GM03348 (cell line): ENCODE measurements at places on chromosomes 11 and 22.

DNA sequence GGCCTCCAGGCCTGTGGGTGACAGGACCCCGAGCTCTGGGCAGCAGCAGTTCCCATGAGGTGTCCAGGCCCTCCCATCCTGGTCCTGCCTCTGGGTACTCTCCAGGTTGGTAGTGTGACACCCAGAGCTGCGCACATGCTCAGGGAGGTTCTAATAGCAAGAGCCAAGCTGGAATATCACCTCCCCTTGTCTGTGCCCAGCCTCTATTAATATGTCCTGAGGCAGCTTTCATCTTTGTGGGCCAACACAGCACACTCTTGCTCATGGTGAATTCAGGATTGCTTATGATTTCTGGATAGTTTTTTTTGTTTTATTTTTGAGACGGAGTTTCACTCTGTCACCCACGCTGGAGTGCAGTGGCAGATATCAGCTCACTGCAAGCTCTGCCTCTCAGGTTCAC is 3.3 kb downstream of the P2RX6 start:
- DNase-seq = no peak

GRCh38 chr11:45470151-45470793 is 184.1 kb upstream of the SYT13 start:
- DNase-seq = peak; percentile 38

DNA sequence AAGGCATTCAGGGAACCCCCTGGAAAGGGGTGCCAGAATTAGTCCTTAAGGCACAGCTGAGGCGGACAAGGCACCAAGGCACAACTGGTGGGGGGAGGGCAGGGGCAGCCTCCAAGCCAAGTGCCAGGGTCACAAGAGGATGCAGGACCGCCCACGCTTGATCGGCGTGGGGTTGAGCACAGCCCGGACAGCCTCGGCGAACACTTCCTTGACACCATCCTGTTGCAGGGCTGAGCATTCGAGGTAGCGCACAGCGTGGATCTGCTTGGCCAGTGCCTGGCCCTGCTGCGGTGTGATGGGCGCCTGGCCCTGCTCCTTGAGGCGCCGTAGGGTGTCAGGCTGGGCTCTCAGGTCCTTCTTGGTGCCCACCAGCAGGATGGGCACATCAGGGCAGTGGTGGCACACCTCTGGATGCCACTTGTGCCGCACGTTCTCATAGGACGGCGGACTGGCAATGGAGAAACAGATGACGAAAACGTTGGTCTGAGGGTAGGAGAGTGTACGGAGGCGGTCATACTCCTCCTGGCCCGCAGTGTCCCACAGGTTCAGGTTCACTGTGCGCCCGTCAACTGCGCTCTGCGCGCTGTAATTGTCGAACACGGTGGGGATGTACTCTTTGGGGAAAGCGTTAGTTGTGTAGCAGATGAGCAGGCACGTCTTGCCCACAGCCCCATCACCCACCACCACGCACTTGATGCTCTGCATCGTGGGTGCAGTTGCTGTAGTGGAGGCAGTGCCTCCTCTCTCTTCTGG is 13.1 kb downstream of the RHOG start:
- DNase-seq = no peak

GRCh38 chr11:65422633-65423515 is at the start of gene NEAT1:
TSS of gene NEAT1 (plus strand) at chr11:65422798.
- DNase-seq = peak; percentile 84

DNA sequence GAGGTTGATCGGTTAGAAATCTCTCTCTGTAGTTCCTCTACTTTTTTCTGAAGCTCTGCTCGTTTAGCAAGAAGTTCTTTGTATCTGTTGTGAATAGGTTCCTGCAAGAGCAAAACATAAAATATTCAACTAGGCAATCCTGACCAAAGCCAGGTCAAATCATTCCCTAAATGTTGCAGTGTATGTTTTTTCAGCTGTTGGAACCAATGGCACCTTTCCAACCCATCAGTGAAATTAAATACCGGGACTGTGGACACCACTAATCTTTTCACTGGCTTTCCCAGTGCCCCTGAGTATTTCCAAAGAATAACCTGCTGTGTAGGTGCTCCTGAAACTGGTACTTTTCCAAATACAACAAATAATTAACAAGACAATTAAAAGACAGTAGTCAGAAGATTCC is 45.1 kb downstream of the CEP57 start:
- DNase-seq = no peak

DNA sequence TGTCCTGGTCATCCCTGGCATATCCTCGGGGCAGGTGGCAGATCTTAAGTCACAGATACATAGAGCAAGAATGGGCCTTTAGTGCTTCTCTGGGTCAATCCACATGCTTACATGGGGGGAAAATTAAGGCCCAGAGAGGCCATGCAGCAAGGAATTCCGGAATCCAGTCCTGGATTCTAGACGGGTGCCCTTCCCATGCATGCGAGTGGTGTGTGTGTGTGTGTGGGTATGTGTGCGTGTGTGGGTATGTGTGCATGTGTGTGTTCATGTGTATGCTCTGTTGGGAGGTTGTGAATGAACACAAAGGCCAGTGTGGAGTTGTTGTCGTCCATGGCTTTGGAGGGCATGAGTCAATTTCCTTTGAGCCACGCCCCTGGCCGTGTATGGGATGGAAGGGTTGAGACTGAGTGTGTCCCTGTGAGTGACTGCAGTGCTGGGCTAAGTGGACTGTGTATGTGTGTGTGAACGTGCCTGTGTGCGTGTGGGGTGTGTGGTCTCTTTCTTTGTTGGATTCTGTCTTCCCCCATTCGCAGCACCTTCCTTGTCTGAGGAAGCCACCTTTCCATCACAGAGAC is 33.4 kb upstream of the EIF3D start:
- peak; percentile 69 for DNase-seq

DNA sequence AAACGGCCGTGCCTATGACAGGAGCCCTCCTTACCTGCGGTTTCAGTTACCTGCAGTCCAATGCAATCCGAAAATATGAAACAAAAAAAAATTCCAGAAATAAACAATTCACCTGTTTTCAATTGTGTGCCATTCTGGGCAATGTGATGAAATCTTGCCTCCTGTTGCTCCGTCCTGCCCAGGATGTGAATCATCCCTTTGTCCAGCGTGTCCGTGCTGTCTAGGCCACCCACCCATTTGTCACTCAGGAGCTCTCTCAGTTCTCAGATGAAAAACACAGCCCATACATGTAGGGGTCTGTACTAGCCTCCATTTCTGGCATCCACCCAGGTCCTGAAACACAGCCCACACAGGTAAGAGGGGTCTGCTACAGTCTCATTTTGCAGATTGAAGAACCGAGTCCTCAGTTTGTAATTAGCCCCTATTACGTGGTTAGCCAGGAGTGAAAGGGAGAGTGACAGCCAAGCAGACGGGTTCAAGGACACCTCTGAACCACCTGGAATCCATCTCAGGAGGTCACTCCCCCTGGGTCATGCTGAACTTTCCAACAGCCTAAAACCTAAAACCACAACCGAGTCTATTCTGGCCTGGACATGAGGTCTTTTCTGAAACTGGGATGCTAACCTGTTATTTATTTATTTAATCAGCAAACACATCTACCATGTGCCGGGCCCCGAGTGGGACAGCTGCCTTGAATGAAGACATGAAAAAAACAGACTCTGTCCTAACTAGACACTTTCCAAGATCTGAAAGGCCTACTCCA is 317.2 kb downstream of the SHANK2 start:
- no peak for DNase-seq

- DNase-seq = no peak
Observed at GRCh38 chr11:112274007-112274783, 13.5 kb upstream of the PLET1 start.

DNA sequence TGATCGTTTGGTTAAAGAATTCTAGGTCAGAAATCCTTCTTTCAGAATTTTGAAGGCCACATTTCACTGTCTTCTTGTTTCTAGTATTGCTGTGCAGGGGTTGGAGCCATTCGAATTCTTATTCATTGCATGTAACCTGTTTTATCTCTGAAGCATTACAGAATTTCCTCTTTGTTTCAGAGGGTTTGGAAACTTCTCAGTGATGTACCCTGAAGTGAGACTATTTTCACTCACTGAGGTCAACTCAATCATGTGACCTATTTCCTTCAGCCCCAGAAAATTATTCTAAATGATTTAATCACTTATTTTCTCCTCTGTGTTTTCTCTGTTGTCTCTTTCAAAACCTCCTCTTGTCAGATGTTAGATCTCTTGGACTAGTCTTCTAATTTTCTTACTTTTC is 147.8 kb downstream of the ENTHD1 start:
- no peak for DNase-seq

GRCh38 chr11:40514124-40514523 is 945.3 kb downstream of the LRRC4C start:
- DNase-seq = no peak

DNA sequence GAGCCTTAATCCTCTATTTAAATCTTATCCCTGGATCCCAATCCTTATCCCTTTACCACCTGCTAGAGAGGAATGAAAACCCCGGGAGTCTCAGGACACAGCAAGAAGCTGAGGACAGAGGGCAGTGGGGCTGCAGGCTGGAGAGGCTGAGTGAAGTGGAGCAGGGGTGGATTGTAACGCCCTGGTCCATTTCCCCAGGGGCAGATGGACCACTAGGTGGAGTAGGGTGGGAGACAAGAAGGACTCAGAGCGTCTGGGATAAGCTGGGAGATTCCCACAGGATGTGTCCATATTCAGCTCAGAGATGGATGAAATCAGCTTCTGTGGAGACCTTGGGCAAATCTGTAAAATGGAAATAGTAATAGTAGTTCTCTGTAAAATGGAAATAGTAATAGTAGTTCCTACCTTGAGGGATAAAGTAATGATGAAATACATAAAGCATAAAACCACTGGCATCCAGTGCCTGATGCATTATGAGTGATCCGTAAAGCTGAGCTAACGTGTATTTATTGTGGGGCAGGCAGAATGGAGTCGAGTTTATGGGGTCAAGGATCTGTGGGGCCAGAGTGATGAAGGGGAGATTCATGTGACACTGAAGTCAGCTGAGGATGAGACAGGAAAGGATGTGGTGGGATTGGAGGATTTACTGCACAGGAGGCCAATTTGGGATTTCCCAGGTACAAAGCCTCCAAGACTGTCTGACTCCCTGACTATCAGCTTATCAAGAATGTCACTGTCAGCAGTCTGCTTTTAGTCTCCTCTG is 1.9 kb upstream of the ROBO4 start:
- DNase-seq = peak; percentile 2

GRCh38 chr11:100546714-100547113 is 140.4 kb upstream of the ARHGAP42 start:
- DNase-seq = no peak

DNA sequence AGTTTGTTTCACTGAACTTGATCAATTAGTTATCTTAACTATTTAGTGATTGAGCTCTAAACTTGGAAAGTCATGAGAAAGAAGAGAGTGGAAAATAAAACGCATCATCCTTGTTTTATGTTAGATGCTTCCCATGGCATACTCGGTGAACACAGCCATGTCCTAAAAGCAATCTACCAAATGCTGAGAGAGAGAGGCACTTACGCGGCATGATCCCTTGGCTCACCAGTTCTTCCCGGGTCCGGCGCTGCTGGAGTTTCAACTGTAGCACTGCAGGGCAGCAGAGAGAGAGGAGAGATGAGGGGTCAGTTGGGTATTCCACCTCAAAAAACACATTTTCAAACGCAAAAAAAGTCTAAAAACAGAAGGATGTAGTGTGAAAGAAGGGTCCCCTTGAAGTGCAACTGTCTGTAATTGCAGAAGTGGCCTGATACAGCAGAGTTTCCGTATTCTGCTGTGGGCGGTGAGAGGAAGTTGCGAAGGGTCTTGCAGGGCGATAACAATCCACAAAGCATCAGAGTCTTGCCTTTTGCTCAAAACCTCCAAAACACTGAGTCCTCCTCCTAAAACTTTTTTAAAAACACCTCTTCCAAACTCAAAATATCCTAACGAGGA is 92.7 kb downstream of the SGSM3 start:
- no peak for DNase-seq

DNA sequence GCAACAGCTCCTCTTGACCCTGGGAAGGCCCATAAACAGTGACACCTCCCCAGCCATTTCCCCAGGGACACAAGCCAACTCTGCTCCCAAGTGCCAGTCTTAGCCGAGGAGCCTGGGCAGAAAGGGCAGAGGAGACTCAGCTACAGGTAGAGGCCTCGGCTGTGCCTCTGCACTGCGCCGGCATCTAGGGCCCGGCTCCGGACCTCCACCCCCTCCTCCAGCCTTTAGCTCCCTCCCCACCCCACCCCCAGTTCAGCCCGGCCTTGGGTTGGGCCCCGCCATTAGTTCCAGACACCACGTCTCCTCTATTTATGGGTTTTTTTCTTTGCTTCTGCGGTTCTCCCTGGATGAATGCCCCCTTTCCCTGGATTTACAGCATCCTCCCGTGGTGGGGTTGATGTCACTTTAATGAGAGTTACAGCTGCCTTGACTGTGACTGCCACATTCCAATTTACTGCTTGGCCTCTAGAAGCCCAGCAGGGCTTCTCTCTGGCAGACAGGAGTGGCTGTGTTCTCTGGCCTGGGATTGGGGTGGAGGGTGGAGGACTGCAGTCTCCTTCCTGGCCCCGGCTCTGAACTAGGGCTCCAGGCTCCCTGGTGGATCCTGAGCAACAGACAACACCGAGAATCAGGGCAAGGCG is 13.5 kb upstream of the OAF start:
- DNase-seq = peak; percentile 53

DNA sequence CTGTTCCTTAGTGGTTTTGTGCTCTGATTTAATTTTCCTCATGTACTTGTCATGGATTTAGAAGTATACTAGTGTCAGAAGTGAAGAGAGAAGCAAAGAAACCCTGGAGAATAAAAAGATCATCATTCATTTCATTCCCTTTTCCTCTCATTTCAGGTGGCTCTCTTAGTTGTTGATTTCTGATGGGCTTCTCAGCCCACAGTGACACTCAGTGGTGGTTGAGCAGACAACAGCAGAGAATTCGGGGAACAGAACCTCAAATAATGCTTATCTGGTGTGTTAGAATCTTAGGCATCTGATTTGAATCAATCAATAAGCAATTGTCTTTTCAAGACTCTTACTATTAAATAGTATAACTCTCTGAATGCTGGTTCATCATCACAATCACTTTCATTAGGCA is 1289.4 kb downstream of the FAM181B start:
- DNase-seq = no peak

DNA sequence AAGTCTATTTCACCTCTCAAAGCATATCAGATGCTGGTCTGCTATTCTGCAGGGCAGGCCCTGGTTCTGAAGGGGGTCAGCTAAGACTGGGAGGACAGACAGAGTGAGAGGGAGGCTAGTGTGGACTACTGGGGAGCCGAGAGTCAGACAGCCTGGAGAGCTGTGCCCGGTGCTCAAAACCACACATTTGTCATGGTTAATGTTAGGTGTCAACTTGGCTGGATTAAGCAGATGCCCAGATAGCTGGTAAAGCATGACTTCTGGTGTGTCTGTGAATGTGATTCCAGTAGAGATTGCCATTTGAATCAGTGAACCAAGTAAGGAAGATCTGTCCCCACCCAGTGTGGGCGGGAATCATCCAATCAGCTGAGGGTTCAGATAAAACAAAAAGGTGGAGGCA is 102.6 kb downstream of the SNX19 start:
- no peak for DNase-seq

DNA sequence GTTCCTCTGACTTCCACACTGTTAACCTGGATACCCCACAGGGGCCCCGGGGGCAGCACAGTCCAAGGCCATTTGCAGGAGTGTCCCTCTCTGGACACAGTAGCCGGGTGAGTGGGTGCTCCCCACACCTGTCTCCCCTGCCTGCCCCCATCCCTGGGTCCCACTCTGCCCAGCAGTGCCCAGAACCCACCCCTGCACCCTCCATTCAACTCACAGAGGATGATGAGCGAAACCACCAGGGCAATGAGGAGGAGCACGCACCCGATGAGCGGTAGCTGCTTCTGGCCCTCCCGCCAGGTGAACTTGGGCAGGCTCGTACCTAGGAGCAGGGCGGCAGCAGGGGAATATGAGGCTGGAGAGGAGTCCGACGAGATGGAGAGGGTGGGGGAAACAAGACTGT is 12.2 kb downstream of the TMPRSS13 start:
- DNase-seq = no peak
